ENCODE measurements at places on chromosomes 4 and X.

DNA sequence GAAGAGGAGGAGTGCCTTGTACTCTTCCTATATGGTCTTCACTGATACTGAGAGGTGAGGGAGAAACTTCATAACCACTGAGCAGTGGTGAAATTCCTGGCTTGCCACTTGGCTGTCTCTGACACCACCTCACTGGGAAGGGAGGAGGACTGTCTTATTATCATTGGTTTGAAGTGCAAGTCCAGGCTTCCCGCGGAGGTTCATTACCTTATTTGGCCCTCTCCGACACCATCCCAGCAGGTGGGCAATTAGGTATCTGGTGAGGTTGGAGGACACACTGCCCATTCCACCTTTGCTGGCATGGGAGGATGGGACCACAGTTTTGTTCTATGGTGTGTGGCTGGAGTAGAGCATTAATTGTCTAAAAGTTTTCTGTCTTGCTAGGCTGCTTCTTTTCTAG lies 206.1 kb downstream of the LHFPL1 start:
- no peak for DNase-seq

GRCh38 chr4:92618968-92619367 lies 315.2 kb downstream of the GRID2 start:
- no peak for DNase-seq

- no peak for DNase-seq
Measured at GRCh38 chrX:46873746-46874145, 36.9 kb downstream of the RP2 start.

- no peak for DNase-seq
Measured at GRCh38 chr4:1399508-1400190, 6.6 kb downstream of the NKX1-1 start.

DNA sequence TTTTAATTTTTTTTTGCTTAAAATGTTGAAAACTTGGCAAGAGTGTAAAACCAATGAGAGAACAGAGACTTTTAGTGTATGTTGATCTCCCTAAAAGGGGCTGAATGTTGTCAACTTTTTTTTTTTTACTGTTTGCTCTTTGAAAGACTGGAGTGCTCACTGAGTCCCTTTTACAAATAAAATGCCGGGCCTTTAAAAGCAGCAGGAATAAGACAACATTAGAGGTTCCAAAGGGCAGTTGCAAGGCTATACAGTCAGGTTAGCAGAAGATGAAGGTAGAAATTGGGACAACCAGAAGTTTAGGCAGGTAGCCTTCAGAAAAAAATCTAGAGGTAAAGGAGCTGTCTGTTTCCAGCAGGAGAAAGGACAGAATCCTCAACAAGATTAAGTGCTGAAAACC lies 132.5 kb upstream of the HTR2C start:
- DNase-seq = no peak

- peak; percentile 56 for DNase-seq
Measured at GRCh38 chr4:6546681-6547447, 28.1 kb upstream of the MAN2B2 start.

DNA sequence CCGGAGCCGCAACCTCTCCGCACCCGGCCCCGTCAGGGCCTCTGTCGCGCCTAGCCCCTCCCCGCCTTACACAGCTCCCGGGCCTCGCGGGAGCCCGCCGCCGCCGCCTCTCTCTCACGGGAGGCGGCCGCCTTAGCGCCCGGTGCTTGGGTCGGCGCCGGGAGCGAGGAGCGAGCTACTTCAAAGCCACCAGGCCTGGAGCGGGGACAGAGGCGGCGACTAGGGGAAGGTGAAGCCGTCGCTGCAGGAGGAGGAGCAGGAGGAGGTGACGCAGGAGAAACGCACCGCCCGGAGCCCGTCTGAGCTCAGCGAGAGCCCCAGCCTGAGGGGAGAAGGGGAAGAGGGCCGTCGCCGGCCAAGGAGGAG lies 250 bp downstream of the USP9X start:
- DNase-seq = peak; percentile 30

DNA sequence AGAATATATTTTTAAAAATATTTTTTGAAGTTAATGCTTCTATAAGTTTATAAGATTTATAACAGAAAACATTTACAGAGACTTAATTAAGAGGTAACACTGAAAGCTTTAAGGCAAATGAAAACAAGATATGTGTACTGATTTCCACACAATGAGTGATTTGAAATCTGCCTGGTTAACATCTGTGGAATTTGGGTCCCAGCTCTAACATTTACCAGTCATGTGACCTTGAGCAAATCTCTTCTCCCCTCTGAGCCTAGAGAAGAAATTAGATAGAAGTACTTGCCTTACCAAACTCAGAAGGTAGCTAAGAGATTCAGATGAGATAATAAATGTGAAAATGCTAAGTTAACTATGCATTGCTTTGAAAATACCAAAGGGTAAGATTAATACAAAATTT lies 458.8 kb upstream of the LCORL start:
- DNase-seq = no peak

- no peak for DNase-seq
Measured at GRCh38 chrX:71107762-71108360, 1.3 kb upstream of the CXorf65 start.

DNA sequence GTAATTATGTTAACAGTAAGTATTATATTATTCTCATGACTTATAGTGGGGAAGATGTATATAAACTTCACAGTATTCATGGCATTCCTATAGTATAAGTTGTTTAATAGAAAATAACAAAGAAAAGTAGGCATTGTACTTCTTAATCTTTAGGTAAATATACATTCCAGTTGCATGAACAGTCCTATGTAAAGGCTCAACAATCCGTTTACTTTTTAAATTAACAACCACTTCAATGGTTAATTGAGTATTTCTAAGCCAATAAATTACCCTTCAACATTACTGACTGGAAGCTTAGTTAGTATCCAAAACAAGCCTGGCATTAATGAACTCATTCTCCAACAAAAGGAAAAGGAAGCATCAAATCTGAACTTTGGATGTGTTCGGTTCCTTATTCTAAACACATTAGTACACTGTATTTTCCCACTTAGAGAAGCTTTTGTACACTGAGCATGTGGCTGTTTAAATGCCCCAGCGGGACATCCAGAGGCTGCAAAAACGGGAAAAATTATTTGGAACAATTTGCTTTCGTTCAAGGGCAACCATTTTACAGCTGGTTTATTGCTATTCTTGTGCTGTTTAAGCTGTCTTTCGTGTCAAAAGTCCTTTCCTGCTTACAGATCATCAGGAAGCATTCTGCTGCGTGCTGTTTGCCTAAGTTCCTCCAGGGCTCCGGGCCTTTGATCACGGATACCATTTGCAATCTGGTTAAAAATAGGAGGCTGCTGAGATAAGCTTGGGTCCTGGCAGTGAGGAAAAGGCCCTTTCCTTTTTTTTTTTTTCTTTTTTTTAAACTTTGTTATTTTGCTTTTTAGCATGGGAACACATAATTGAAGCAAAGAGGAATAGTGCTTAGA lies 460.3 kb downstream of the SPRY1 start:
- peak; percentile 83 for DNase-seq

DNA sequence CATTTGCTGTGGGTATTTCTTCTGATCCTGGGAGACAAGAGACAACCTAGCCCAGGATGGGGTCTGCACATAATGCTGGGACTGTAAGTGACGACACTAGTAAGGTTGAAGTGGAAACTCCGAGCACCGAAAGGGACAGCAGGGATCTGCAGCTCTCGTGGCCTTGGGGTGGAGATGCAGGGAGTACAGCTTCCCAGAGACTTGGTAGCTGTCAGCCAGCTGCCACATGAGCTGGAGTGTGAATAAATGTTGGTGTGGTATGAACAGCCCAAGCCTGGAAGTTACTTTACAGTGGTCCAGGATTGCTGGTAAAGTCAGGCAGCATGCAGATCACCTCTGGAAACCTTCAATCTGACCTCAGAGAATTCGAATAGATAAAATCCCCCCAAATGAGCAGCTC lies 97.6 kb downstream of the FAM193A start:
- DNase-seq = no peak

All from LHCN-M2 (cell line).